Activated CD4-positive, CD25-positive, alpha-beta regulatory T cell (primary cell): ENCODE measurements at places on chromosomes 6 and 20.

GRCh38 chr6:28064272-28064671 is 16.1 kb upstream of the ZNF165 start:
- no peak for DNase-seq

DNA sequence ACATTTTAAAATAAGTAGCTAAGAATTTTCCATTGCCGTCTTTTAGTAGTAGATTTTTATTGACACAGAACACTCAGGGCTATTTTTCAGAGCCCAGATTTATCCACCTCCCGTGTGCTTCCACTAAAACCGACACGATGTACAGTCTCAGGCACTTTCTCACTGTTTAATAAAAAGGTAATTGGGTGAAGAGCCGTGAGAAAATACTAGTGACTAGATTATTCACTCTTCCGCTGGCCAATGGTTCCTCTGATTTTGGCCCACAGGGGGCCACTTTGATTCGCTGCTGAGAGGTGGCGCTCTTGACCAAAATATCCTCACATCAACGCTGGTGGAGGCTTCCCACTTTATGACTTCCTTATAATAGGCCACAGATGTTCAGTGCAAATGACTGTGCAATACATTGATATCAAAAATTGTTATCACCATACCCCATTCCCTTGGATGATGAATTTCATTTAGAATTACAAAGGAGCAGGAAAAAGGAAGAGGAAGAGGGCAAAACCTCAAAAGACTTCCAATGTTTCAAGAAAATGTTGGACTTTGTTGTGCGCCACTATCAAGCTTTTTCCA is 12.3 kb upstream of the HDDC2 start:
- no peak for DNase-seq

DNA sequence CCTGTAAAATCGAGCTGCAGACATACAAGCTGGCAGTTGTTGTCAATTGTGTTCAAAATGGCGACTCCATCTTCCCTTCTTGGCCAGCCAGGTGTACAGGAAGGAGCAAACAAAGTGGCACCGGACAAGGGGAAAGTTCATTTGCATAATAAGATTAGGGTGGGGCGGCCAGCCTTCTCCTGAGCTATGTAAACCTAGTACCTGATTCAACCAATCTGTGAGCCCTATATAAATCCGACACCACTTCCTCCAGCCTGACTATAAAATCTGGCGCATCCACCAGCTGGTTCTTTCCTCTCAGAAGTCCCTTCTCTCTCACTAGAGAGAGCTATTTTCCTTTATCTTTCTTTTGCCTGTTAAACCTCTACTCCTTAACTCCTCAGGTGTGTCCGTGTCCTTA is 8.1 kb upstream of the HBS1L start:
- DNase-seq, result no peak

GRCh38 chr6:33967966-33968724 is 164.3 kb upstream of the MLN start:
- DNase-seq, result no peak

DNA sequence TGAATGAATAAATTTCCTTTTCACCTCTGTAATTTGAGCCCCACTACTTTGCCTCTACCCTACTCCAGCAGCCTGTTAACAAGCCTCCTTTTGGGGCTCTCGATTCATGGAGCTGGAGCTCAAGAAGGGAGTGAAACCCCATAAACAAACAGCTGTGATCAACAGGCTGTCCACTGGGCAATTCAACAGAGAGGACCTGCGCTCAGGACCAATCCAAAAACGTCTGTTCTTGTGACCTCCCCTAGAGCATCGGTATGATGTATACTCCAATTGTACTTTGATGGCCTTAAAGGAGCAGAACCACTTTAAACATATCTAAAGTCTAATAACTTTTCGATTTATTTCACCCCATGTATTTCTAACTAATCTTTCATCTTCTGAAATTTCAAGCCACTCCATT is 37.4 kb downstream of the HIVEP2 start:
- DNase-seq, result no peak

GRCh38 chr20:16005915-16006493 is 567.2 kb downstream of the KIF16B start:
- no peak for DNase-seq
